ENCODE measurements at places on chromosomes 7 and 10.

- no peak for DNase-seq
Observed at GRCh38 chr7:104900525-104901239, 113.3 kb upstream of the KMT2E start.

DNA sequence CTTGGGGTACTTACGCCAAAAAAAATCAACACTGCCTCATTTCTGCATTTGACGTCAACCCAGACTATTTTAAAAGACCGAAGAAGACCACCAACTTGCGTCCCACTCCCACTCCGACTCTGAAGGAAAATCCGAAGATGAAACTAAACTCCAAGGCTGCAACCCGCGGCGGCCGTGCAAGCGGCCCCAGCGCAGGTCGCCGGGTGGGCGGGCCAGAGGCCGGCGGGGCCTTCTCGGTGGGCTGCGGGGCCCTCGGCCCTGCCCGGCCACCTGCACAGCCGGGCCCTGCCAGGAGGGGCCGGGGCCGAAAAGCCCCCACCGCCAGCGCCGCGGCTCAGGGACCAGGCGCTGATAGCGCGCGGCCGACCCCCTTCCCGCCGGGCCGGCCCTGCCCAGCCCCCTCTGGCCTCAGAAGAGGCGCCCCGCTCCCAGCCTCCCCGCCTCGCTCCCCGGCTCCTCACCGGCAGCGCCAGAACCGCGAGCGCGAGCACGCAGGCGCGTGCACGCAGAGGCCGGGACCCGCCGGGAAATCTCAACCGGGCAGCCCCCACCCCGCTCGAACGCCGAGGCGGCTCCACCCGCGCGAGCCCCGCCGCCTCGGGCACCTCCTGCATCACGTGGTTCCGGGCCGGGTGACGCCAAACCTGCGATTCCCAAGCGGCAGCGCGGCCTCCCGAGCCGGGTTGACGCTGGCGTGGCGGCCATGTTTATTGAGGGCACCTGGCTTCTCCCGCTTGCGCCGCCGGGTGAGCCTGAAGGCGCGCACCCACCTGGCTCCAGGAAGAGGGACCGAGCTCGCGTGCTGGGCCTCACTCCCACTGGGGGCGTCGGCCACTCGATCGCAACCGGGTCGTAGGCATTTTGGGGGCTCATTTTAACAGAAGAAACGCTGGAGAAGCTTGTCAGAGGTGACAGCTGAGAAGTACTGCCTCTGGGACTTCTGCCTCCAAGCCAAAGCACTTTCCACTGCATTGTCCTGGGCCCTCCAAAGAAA, at the start of gene C7orf25:
C7orf25 (minus strand) TSS at position 617 of the 994 bp plus-strand sequence. CDS start 1,170 bp downstream, outside the sequence.
- peak; percentile 92 for DNase-seq

GRCh38 chr7:140060788-140061606, 1.8 kb downstream of the PARP12 start:
- DNase-seq = no peak

DNA sequence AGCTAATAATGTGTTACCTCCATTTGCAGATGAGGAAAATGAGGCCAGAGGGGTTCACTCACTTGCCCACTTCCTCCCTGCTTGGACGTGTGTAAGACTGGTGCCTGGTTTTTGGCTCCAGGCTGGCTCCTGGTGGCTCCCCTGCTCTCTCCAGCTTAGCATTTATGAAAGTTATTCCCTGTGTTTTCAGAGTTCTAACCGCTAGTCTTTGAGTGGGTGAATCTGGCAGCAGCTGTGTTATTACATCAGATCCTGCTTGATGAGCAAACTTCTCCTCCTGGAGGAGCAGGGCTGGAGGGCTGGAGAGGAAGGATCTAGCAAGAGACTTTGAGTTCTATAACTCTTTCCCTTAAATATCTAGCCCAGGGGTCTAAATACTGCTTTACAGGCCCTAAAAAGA, 80.9 kb upstream of the AGBL3 start:
- no peak for DNase-seq

DNA sequence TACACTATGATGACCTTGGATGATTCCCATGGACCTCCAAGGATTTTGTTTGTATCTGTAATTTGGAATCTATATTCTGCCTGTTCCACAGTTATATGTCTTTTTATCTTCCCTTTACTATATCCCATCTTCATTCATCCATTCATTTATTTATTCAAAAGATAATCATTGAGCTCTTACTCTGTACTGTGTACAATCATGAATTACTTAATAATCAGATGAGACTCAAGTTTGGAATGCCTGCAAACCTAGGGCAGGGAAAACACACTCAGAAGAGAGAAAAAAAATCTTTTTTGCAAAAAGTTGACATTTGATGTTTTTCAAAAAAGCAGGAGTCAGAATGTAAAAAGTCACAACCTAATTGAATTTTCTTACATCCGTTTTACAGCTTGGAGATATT, 170.2 kb upstream of the GNAI1 start:
- no peak for DNase-seq

DNA sequence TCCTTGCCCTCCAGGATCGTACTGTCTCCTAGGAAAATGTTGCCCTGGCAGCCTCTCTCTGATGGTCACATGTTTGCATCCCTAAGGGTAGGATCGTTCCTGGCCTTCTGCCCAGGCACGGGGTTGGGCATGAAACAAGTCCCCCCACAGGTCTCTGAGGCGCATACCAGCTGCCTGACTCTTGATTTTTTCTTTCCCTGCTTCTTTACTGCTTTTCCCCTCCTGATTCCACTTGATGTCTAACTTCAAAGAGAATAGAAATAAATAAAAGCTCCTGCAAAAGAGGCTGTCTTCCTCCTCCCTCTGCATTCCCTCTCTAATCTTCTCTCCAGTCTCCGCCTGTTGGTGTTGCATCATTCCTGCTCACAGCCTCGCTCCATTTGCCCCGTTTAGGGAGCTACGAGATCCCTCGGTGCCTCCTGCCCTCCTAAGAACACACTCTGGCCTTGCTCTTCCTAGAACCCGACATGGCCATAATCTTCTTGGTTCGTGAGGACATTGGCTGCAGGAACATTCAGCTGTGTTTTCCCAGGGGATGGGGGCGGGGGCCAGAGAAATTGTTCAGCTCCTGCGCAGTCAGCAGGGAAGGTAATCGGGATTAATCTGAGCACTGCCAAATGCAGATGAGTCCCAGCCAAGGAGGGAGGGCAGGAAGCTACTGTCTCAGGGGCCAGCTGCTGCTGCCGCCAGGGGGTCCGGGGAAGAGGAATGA, 26.0 kb downstream of the LEP start:
- DNase-seq = no peak

DNA sequence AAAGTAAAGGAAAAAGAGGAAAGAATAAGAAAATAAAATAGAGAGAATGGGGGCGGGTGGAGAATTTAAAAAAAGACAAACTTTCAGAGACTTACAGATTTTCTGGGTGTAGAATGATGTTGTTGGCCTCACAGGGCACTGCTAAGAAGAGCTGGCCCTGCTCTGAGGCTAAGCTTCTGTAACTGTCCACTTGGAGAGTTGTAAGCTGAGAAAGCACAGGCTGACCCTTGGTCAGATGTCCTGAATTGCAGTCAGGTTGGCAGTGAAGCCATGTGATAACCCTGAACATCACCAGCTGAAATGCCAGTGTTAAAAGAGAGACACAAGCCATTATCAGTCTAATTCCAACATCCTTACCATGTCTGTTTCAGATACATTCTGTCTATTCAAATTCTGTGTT, 272.1 kb upstream of the SORCS1 start:
- no peak for DNase-seq
